ENCODE measurements at places on chromosomes 11 and 22.

GRCh38 chr22:39935612-39936011 lies 24.6 kb upstream of the TMA7B start:
- no peak for DNase-seq

DNA sequence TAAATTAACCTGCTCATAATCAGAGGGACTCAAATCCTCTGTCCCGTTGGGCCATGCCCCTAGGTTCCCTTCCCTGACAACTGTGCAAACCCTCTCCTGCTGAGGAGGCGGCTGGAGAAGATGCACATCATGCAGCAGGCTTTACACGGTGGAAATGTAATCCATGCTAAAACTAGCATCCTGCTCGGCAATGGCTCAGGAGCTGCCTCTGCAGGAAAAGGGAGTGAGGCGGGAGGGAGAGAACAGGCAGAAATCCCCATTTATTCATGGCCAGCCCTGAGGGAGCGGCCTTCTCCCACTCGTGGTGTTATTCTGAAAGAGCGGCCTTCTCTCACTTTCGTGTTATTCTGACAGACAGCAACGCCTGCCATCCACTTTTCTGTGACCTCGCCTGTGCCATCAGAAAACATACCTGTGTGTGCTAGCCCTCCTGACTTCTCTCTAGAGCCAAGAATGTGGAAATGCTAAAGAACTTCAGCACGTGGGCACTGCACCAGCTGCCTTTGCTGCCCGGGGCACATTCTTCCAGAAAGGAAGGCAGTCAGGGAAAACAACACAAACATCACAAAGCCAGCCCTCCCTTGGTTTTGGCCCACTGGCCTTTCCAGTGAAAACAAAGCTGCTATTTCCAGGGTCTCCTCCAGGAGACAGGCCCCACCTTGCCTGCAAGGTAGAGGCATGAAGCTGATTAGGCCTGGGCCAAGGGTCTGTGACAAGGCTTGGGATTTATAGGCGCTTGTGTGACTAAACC lies 62.9 kb upstream of the BID start:
- DNase-seq: no peak

- DNase-seq: no peak
Observed at GRCh38 chr22:20424568-20424931, 13.1 kb downstream of the SCARF2 start.

DNA sequence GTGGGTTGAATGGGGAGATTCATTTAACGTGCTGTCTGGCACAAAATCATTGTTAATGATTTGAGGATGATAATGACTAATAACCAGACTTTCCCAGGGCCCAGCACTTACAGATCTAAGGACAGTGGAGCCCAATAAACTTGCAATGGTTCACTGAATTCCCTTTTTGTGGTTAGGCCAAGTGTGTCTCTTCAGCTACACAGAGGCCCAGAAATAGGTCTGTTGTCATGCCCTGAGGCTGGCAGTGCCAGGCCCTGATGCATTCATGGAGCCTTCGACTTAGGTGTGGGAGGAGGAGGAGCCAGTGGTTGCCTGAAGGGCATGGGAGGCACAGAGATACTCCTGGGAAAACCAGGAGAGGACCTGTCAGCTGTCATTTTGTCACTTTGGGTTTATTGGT lies 56.1 kb downstream of the KIAA1671 start:
- no peak for DNase-seq

DNA sequence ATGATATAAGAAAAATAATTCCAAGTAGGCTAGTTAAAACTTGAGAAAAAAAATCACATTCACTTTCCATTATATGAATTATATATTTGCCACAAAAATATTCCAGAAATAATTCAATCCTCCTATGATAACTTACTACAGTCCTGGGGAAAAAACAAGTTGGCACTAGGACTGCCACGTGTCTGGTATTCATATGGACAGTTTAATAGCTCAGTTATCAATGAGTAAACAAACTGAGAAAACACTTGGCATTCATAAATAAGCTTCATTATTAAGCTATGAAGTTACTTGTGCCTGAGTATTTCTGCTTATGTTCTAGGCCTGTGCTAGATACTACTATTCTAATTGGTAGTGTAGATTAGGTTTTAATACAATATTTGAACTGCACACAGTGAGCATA lies 22.5 kb upstream of the MAML2 start:
- no peak for DNase-seq

- DNase-seq: no peak
Observed at GRCh38 chr22:21074102-21074715, 28.5 kb downstream of the LRRC74B start.

DNA sequence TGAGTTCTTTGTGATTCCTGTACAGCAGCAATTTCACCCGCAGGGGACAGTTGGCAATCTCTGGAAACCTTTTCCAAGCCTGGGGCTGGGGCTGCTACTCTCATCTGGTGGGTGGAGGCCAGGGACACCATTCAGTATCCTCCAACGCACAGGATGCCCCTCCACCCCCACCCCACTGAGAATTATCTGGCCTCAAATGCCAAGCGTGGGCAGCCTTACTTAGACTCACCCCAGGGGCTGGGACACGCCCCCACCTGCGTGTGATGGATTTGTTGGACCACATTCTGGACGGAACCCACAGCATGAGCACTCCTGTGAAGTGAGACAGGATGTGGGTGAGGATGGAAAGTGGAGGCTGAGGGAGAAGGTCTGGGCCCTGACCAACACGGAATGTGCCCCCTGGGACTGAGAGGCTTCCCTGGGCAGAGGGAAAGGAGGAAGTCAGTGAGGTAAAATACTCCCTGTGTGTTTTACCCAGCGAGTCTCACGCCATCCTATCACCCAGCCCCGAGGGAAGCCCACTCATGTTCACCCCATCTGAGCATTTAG lies 13.7 kb downstream of the RASD2 start:
- DNase-seq: no peak

- DNase-seq: no peak
Observed at GRCh38 chr11:108881131-108881530, 216.3 kb downstream of the DDX10 start.

GRCh38 chr11:209275-210121 lies 2.0 kb downstream of the RIC8A start:
- DNase-seq: peak; percentile 82

DNA sequence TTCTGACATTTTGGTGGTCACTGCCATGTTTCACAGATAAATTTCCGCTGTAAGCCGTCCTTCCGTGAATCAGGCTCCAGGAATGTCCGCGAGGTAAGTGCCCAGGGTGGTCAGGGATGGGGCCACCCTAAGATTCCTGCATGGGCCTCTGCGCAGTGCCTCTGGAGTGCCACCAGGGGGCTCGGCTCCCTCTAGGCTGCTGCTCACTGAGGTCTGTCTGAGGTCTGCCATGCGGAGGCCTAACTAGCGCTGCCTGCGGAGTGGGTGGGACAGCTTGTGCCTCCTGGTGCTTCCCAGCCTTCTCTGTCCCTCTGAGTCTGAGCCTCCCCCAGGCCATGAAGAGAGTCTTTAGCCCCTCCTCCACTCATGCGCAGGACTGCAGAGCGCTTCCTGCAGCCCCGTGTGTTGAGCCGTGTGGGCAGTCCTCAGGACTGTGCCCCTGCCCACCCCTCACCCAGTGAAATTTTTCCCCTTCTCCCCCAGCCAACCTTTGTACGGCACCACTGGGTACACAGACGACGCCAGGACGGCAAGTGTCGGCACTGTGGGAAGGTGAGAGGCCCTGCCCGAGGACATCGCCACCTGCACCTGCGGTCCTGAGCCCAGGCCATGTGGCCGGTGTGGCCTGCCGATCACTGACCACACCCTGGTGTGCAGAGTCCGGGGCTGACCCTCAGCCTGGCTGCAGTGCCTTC lies 11.9 kb upstream of the MDK start:
- DNase-seq: no peak

DNA sequence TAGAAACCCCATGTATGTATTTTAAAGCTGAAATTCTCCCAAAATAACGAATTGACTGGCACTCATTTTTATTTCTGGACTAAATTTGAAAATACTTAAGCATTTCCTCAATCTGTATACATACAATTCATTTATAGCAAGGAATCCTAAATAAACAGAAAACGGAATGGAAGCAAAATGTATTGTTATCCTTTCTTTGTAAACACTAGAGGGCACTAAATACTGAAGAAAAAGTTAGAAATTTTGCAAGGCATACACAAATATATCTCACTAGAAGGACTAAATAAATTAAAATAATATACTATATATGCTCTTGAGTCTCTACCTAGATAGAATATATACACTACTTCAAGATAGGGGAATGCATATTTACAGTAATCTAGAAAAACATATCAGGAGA lies 23.1 kb upstream of the ANO5 start:
- no peak for DNase-seq

DNA sequence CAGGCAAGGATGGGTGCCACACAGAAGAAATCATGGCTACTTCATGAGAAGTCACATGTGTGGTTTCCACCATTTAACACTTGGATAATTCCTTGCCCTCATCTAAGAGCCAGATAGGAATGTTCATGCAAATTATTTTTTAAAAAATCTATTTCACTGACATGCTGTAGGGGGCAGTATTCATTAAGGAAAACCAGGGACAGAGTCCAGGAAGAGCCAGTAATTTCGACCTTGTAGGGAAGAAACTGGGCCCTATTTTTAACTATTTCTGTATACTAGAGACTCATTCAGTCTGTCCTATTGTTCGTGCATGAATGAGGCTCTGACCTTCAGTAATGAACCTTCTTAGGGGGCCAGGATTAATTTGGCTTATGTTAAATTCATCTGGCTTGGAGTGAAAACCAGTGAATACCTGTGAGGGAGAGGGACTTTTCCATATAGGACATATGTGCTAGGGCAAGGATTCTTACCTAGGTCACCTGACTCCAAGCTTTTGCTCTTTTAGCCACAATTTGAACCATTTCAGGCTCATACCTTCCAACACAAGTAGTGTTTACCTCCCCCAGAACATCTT lies 192.7 kb downstream of the NAV2 start:
- no peak for DNase-seq

GRCh38 chr11:123104697-123105096 lies 42.8 kb upstream of the HSPA8 start:
- no peak for DNase-seq

DNA sequence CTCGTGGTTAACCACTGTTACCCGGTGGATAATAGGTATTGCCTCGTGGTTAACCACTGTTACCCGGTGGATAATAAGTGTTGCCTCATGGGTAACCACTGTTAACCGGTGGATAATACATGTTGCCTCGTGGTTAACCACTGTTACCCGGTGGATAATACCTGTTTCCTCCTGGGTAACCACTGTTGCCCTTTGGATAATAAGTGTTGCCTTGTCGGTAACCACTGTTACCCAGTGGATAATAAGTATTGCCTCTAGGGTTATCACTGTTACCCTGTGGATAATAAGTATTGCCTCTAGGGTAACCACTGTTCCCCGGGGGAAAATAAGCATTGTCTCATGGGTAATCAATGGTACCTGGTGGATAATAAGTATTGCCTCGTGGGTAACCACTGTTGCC lies 15.0 kb upstream of the NXPE4 start:
- no peak for DNase-seq

GRCh38 chr11:61345170-61345610 lies 12.2 kb downstream of the TKFC start:
- DNase-seq: no peak

DNA sequence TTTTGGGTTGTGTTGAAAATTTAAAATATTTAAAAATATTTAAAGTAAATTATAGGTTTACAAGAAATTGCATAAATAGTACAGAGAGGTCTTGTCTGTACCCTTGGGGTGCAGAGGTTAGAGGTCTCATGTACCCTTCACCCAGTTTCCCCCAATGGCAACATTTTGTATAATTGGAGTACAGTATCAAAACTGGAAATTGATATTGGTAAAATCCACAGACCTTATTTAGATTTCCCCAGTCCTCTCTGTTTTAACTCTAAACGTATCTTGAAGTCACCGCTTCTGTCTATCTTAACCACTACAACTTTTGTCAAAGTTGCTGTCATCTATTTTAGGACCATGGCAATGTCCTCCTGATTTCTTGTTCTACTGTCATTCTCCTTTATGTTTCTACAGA lies 10.9 kb downstream of the THY1 start:
- no peak for DNase-seq

- DNase-seq: no peak
Observed at GRCh38 chr22:30195245-30196140, 51.1 kb downstream of the LIF start.

GRCh38 chr11:26841818-26842473 lies 120.1 kb upstream of the SLC5A12 start:
- DNase-seq: no peak
